ENCODE measurements at places on chromosomes 6 and 20. TPM values are rescaled to one million over a fixed set of nuclear protein-coding genes. Genes with fewer than 3 reads are reported as not detected.

BTN1A1 gene
- total RNA-seq = not detected

BCAS1 gene
- not detected for total RNA-seq

SENP6 gene
- 39.5 TPM for total RNA-seq

KIF6 gene
- under 0.01 TPM for total RNA-seq

TMEM244 gene
- total RNA-seq = not detected

OLIG3 gene
- total RNA-seq = not detected

ELOVL4 gene
- under 0.01 TPM for total RNA-seq

GABRR1 gene
- not detected for total RNA-seq

LPA gene
- total RNA-seq = not detected

MATN4 gene
- total RNA-seq = not detected

KCNK5 gene
- total RNA-seq = not detected

DNA sequence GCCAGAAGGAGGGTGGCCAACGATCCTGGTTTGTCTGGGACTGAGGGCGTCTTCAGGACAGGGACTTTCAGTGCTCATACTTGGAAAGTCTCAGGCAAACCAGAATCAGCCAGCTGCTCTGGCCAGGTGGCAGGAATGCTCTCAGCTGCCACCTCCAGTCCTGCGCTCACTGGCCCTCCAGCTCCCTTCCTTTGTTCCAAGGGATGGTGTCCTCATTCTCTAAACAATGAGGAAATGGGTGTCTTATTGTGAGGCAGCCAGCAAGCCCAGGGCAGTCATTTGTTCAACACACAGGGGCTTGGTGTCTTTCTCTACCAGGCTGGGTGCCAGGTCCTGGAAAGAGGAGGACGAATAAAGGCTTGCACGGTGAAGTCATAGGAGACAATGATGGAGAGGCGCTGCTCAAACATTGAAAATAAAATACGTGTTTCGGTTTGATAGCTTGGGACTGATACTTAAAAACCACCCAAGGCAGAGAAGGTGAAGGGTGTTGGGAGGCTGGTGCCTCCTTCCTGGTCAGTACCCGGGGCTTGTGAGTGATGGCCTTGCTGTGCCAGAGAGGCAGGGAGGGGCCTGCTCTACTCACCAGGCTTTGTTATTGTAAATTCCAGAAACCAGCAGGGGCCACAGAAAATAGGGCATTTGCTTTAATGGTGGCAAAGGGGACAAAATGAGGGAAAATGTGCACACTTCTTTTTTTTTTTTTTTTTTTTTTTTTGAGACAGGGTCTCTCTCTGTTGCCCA lies 11.3 kb upstream of the TMEM181 start:
- DNase-seq = no peak

- DNase-seq = no peak
These were observed 61.9 kb upstream of the BMP6 start for GRCh38 chr6:7664003-7664402.

- no peak for DNase-seq
These were observed 31.2 kb downstream of the FRK start for GRCh38 chr6:116029535-116029934.

GRCh38 chr20:59159493-59160376 lies 3.9 kb upstream of the ZNF831 start:
- peak; percentile 39 for DNase-seq

DNA sequence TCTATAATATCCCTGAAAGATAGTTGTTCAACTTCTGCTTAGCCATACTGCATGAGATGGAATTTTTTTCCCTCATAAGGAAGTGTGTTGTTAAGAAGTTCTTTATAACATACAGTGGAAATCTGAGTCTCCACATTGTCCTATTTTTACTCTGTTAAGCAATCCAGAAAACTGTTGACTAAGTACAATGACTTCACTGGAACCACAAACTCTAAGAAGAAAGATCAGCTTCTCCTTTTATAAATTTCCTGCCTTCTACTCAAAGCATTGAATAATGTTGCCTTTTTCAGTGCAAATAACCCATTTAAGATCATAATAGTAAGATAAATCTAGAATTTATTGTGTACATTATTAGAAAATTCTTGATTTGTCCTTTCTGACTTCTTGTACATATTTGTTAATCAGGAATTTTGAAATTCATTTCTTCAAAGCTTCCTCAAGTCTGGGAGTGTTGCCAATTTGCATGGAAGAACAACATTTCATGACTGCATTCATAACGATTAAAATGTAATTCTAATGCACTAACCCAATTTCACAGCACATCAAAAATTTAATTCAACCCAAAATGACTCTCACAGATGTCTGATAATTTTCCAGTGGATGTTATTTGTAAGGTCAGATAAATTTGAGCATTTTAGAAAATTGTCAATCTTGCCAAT lies 45.6 kb upstream of the ANKEF1 start:
- peak; percentile 4 for DNase-seq

- no peak for DNase-seq
These were observed 168.9 kb downstream of the PDSS2 start for GRCh38 chr6:107290491-107290890.

GRCh38 chr20:7426890-7427496 lies 513.3 kb downstream of the HAO1 start:
- no peak for DNase-seq

- DNase-seq = peak; percentile 19
These were observed 5.1 kb downstream of the LZTS3 start for GRCh38 chr20:3168079-3168828.

DNA sequence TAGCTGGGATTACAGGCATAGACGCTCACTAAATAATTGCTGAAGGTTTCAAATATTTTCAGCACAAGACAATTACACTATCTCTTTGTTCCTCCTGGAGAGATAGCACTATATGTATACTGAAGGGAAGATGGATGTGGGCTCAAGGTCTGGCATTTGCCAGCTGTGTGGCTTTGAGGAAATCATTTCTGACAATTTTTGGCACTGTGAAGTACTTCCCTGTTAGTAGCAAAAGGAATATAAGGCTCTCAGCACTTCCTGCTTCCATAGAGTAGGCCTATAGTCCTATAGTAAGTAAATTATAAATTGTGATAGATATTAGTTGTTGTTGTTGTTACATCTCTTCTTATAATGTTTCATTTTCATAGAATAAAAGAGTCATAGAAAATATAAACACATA lies 271.1 kb downstream of the SAMD5 start:
- DNase-seq = no peak

- DNase-seq = no peak
These were observed 46.7 kb upstream of the PKIB start for GRCh38 chr6:122563364-122564052.

- DNase-seq = no peak
These were observed 8.3 kb downstream of the PPP1R3G start for GRCh38 chr6:5093231-5094015.

DNA sequence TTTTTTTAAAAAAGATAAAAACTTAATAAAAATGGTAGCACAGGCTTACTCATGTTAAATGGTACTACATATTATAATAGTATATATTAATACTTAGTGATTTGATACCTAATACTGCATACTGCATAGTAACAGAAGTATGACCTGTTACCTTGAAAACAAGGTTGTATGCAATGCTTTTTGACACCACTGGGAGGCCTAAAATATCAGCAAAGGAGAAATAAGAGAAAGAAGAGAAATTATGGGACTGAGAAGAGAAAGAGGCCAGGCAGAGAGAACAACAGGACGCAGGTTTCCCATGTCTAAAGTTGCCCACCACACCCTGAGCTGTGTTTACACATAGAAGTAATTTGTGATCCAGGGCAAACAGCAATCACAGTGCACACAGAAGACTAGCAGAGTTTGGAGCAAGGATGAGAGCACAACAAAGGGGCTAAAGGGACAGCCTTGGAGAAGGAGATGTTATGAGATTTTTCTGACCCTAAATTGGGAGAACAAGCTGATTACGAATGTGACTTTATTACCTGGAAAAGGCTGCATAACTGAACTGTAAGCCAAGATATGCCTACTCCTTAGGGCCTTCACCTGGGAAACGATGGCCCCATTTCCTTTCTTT lies 73.2 kb downstream of the ROS1 start:
- DNase-seq = peak; percentile 37

DNA sequence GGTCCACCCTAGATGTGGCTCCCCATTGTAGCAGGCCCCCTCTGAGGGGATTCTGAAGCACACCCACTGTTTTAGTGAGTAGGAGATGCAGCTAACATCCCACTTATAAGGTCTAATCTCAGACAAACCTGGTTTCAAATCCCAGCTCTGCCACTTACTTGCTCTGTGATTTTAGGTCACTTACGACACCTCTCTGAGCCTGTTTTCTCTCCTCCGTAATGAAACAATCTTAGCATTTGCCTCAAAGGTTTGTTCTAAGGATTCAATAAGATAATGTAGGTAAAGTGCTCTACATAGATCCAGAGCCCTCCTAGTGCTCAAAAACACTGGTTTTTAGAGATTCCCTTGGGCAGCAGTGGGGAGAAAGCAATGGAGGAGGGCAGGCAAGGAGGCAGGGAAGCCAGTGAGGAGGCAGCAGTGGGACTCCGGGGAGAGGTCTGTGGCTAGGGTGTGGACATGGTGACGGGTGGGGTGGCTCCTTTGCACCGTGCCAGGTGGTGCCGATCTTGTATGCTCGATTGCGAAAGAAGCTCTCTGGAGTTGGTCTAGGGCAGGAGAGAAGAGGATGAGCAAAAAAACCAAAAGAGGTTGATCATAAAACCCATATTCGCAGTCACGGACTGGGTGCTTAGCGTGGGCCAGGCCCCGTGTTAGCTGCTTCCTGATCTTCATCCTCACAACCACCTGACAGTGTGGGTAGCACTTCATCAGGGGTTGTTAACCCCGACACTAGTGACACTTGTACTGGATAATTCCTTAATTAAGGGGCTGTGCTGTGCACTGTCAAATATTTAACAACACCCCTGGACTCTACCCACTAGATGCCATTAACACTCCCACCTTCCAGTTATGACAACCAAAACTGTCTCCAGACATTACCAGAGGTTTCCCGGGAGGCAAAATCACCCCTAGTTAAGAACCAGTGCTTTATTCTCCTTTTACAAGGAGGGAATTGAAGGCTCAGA lies 16.8 kb upstream of the PTGIS start:
- no peak for DNase-seq

- DNase-seq = peak; percentile 86
These were observed 8.7 kb downstream of the CST3 start for GRCh38 chr20:23629017-23629541.

- no peak for DNase-seq
These were observed 1.2 kb downstream of the DZANK1 start for GRCh38 chr20:18465536-18466200.

- no peak for DNase-seq
These were observed 424.8 kb downstream of the CBLN4 start for GRCh38 chr20:55580475-55580874.

DNA sequence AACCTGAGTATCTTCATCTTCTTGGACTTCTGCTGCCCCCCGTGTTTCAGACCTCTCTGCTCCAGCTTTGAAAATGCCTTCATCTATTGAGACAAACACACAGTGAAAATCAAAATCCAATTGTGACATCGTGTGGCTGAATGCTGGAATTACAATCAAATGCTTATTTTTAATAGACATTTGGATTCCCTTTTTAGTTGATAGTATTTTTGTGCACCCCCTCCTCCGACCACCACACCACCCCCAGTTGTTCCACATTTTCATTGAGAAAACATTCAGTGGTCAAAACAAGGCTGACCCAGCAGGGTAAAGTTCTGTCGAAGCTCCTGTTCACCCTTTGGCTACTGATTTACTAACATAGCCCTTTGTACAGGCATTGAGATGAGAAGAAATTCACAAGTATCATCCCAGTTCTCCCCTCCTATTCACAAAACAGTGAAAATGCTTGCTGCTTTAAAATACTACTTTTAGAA lies 79.0 kb downstream of the NRSN1 start:
- peak; percentile 47 for DNase-seq

GRCh38 chr6:137240168-137240567 lies 21.0 kb upstream of the IFNGR1 start:
- DNase-seq = no peak

All from lung microvascular endothelial cell (primary cell).